Erythroblast (primary cell): ENCODE measurements at places on chromosomes 5 and 9.

DNA sequence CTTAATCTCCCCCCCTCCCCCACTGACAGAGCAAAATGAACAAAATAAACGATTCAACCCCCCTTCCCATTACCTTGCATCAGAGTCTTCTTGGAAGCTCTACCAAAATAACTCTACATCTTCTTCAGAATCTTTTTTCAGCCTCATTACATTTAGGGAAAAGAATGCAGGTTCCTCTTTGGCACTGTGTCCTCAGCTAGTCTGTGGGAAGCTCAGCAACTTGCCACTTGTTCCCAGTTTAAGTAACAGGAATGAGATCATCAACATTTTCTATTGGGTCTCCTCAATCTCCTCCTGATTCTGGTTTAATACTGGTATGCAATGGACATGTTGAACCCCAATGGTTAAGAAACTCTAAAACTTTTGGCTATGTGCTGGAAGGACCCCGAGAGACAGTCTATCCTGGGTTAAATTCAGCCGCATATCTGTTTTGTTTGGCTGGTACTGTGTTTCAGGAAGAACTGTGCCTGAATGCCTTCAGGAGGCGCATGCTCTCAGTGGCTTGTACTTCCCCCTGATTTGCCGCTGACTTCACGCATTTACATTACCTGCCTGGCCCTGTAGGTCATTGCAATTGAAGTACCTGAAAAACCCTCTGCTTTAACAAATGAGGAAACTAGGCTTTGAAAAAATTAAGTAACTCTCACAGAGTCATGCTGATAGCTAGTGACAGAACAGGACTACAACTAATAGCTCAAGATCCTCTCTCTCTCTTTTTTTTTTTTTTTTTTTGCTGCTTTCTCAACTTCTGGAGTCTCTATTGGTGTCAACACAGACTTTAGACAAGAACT, 78.1 kb upstream of the HMHB1 start:
- no peak for DNase-seq

DNA sequence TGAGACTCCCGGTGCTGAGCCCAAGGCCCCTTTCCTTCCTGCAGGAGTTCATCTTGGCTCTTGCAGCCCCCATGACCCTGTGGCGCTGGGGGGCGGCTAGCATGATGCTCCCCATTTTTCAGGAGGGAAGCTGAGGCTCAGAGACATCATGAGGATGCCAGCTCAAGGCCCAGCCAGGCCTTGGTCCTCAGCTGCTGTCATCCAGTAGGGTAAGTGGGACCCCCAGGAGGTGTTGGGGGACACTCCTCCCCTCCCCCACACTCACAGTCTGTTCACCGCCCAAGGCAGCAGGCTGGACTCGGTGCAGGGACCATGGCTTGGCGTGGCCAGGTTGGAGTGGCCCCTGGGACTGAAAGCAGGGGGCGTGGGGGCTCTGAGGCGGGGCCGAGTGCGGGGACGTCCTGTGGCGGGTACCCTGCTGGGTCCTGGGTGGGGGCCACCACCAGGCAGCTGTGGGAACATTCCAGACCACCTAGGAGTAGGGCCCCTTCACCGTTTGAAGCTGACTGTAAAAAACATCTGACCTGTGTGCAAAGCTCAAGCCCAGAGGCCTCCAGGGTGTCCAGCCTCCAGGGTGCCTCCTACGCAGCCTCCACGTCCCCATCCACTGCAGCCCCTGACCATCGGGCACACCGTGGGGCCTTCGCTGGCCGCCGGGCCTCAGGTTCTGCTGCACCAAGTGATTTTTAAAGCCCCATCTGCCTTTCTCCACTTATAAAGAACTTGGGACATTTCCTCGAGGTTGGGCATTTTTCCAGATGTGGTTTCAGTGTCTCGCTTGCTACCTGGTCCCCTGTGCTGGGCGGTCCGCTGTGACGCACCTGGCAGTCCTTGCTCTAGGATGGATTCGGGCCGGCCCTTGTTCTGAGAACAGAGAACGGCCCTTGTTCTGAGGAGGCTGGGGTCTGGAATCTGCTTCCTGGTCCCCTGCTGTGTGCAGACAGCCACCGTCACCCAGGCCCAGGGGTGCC, 3.4 kb upstream of the NOTCH1 start:
- no peak for DNase-seq

DNA sequence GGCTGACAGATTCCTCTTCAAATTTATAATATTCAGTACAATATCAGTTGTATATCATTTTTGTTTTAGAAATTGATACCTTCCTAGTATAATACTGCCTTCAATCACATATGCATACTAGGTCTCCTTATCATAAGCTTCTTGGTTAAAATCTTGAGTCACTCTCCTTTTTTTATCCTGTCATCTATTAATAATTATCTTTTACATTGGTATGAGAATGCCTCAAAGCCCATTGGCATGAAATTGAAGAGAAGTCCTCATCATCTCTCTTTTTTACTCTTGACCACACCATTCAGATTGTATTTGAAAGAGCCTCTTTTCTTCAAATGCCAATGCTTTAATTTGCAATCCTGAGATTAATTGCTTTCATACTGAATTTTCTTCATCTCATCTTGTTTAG, 810.3 kb downstream of the BRINP1 start:
- no peak for DNase-seq

DNA sequence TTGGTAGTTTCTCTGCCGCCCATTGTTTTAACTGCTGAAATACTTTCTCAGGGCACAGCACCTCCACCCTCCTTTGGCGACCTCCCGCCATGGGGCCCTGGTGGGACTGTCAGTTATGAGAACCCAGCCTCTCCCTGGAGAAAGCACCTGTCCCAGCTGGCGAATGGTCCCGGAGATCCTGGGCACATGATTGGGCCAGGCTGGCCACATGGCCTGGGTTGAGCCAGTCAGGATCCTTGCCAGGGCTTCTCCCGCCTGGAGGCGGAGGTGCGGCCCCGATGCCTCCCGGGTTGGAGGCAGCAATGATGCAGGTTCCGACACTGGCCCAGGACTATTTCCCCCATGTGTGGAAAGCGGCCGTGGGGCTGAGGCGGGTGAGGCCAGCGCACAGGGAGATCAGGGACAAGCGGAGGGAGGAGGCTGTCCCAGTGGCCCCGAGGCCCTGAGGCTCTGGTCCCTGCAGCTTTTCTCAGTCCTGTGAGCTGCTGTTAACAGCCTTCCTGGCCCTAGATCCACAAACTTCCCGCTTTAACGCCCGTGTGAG, 13.6 kb downstream of the UNC5A start:
- DNase-seq: no peak

DNA sequence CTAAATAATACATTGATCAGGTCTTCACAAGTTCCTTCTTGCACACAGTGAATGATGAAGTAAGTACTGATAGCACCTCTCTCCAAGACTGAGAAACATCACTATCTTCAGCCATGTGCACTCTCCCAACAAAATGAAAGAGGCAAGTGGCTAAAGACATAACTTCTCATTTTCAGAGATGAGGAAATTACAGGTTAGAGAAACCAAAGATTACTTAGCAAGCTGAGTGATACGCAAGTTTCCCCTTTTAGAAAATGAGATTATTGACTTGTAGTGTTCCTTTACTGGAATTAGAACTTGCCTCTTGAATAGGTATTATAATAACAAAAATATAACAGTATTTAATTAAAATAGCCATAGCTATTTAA, 21.6 kb downstream of the CEMIP2 start:
- peak; percentile 21 for DNase-seq

DNA sequence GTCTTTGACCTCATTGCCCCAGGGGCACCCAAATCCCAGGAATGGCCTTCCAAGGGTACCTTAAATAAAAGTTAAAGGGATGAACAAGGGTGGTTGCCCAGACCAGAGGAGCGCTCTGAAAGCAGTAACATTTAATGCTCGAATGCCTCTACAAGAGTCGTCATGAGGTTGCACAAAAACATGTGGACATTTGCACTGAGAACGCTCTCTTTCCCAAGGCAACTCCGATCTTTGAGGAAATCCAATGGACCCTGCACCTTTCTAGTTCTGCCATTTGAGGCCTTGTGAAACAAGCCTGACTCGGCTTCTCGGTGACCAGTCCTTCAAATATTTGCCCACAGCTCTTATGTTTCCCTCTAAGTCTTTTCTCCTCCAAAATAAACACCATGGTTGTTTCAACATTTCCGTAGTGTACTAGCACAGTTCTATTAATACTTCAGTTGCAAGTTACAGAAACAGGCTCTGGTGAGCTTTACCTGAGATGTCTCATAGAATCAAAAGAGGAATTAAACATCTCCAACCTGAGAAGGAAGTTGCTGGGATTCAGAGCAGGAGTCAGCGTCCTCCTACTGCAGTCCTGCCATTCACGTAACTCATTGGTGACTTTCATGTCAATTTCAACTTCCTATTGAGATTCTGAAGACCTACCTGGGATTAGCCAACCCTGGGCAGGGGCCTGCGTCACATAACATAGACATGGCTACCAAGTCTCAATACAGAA, 168.8 kb upstream of the RAI14 start:
- DNase-seq: no peak

- DNase-seq: no peak
Observed at GRCh38 chr5:82168294-82168693, 109.9 kb downstream of the RPS23 start.

GRCh38 chr9:135809166-135809565, 98.2 kb downstream of the CAMSAP1 start:
- DNase-seq: no peak

DNA sequence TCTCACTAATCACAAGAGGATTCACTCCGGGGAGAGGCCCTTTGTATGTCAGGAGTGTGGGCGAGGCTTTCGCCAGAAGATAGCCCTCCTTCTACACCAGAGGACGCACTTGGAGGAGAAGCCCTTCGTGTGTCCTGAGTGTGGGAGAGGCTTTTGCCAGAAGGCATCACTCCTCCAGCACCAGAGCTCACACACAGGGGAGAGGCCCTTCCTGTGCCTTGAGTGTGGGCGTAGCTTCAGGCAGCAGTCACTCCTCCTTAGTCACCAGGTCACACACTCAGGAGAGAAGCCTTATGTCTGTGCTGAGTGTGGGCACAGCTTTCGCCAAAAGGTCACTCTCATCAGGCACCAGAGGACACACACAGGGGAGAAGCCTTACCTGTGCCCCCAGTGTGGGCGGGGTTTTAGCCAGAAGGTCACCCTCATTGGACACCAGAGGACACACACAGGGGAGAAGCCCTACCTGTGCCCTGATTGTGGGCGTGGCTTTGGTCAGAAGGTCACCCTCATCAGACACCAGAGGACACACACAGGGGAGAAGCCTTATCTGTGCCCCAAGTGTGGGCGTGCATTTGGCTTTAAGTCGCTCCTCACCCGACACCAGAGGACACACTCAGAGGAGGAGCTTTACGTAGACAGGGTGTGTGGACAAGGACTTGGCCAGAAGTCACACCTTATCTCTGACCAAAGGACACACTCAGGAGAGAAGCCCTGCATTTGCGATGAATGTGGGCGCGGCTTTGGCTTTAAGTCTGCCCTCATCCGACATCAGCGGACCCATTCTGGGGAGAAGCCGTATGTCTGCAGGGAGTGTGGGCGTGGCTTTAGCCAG, 27.8 kb downstream of the NUTM2F start:
- peak; percentile 27 for DNase-seq

DNA sequence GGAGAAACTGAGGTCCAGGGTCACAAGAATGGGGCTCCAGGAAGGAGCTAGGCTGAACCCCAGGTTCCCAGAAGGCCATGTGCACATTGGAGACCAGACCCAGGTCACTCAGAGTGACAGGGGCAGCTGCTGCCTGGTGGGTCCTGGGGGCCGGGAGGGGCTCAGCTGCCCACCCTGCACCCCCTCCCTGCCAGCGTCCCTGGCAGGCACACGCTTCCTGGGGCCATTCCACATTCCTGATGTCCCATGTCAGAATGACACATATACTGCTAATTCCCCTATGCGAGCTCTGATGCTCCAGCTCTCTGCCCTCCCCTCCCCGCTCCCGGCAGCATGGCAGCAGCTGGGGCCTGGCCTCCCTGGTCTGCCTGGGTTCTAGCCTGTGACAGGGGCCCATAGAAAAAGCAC, 14.0 kb downstream of the FGFR4 start:
- DNase-seq: no peak
